ENCODE measurements at places on chromosomes 4 and X.

- DNase-seq: no peak
These were observed 64.0 kb downstream of the SMAD1 start for GRCh38 chr4:145545538-145546174.

- DNase-seq: no peak
These were observed 19.4 kb downstream of the MRFAP1 start for GRCh38 chr4:6659897-6660296.

DNA sequence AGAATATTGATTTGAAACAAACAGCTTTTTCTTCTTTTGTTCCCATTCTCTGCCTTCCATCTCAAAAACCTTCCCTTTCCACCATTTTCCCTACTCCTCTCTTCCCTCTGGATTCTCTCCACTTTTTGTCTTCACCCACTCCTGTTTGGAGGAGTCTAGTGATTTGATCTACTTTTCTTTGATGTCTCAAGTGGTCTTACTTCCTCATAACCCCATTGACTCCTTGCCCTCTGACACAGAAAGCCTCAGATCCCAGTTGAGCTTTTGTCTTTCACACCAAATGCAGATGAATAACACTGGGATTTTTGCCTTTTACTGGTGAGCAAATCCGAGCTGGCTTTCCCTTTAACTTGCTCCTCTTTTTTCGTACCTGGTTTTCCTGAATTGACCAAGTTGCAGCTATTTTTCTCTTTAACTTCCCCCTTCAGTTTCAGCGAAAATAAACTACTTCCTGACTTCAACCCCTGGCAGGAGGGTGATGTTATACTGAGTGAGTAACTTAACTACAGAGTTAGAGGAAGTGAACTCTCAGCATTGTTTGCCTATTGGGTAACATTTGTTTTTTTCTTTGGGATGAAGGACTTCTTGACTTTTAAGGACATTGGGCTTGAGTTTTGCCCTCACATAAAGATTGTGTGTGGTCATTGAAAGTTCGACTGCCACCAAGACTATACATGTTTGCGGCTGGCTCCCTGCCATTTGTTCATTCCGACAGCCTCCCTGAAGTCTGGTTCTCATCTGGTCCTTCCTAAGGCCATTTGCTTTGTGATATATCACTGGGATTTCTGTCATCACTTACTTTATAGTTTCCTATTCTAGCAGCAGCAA lies 392.8 kb upstream of the NR3C2 start:
- DNase-seq: no peak

GRCh38 chr4:71290074-71290473 lies 48.7 kb upstream of the SLC4A4 start:
- DNase-seq: no peak

DNA sequence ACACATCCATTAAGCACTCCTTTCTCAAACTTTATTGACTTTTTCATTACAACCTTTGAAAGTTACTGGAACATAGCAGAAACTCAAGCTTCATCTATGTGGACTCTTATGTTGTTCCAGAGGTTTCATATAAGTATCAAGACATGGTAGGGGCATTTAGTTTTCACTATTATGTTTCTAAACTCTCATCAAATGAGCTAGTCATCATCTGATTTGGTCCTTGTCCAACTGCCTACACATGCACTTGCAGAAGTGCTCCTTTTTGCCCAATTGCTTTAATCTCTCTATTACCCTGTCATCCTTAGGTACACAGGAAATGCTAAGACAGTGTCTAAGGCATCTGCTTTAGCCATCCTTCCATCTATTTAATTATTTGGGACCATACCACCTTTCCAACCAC lies 42.2 kb upstream of the EPGN start:
- DNase-seq: no peak

DNA sequence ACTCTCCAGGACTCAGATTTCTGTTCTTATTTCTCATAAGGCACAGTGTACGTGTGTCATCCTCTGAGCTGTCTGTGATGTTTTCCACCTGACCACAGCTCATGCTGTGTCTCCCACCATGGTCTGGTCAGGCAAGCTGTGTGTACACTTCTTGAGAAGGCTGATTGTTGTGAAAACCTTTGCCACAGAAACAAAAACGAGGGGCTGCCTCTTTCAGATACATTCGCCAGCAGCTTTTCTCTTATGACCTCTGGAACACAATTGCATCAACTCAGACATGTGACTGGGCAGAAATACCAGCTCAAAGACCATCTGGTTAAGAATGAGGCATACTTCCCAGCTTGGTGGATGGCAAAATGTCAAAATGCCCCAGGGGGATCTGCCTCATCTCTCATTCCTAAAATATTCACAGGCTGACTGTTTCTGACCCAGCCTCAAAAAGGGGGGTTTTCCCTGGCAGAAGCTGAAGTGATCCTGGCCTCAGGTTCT lies 46.1 kb downstream of the PGRMC2 start:
- no peak for DNase-seq

- DNase-seq: no peak
These were observed 52.7 kb downstream of the COX7B2 start for GRCh38 chr4:46856333-46856732.

GRCh38 chrX:50157545-50158135 lies 43.2 kb downstream of the AKAP4 start:
- DNase-seq: no peak

DNA sequence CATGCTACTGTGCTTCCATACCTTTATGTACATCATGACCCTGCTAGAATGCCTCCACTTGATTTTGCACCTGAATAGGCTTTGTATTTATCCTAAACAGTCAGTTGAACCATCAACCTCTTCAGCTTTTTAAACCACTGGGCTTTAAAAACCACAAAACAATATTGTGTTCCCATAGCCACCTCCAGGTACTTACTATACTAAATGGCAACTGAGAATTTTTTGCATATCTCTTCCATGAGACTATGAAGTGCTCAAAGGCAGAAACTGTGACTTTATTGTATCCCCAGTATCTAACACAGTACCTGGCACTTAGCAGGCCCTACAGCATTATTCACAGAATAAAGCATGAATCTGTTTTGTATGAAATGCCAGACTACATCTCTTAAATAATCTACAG lies 39.7 kb downstream of the ANAPC10 start:
- DNase-seq: no peak

- no peak for DNase-seq
These were observed 75.8 kb downstream of the STIM2 start for GRCh38 chr4:26936284-26937065.

DNA sequence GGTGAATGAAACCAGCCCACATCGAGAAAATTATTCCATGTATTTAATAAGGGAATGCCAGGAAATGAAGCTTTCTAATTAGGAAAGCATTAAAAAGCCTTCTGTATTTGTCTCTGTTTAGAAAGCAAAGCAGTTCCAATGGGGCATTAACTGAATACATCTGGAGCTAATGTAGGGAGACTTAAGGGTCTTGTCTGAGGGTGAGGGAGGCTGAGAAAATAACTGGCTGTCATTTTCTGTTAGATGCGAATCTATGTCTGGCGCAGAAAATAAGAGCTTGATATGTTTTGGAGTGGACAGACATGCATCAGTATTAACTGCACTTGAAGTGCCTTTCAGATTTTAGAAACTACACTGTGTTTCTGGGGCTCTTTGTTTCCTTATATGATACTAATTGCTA lies 111.3 kb downstream of the KLHL8 start:
- DNase-seq: no peak

DNA sequence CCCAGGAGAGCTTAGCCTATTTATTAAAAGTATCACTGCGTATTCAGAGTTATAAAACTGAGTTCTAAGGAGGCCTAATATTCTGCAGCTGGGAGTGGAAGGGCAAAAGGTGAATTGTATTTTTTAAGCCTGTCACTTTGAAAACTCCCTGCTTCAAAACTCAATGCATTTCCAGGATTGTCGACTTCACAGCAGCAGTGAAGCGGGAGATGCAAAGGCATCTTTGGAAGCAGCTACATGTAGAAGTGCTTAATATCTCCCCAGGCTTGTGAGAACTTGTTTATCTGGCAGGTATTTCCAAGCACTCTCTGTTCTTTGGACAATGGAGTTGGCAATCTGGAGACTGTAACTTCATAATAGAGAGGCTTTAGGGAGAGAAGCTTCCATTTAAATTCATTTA lies 717.5 kb upstream of the SLIT2 start:
- no peak for DNase-seq

DNA sequence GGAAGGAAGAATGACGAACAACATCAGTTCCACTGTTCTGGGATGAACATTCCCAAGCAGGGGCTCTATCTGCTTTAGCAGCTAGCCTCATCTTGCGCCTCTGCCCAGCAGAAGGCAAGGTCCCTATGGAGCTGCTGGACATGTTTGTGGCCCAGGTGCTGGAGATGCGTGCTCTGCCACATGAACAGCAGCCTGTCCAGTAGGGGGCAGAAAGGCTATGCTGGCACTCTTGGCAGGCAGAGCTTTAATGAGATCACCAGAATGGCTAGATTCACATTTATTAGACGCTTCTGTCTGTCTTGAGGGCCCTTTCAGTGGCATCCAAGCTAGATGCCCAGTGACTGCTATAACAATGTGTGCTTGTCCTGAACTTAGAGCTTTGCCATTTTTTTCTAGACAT lies 1826.0 kb downstream of the STIM2 start:
- no peak for DNase-seq

DNA sequence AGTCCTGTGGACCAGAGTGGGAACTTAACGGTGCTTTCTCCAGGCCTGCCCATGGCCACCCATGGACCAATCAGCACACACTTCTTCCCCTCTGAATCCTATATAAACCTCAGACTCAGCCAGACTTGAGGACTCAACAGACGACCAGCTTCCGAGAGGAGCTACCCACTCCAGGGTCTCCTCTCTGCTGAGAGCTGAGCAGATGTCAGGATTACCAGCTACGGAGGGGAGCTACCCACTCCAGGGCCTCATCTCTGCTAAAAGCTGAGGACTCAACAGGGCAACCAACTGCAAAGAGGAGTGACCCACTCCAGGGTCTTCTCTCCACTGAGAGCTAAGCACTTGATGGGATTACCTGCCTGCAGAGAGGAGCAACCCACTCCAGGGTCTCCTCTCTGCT lies 80.0 kb upstream of the DDX60 start:
- no peak for DNase-seq

DNA sequence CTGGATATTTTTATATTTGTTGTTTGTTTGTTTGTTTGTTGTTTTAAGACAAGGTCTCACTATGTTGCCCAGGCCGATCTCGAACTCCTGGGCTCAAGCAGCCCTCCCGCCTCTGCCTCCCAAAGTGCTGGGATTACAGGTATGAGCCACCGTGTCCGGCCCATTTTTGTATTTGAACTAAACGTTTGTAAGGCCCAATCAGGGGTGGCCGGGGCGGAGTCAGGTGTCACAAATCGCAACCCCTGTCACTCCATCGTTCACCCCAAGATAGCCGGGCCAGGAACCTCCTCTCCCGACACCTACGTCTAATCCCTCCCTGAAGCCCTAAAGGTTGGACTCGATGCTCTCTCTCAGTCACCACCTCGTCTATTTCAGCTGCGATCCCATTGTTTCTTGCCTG lies 722 bp upstream of the EFHC2 start:
- DNase-seq: peak; percentile 34

GRCh38 chrX:16848541-16848940 lies 21.6 kb downstream of the RBBP7 start:
- no peak for DNase-seq

DNA sequence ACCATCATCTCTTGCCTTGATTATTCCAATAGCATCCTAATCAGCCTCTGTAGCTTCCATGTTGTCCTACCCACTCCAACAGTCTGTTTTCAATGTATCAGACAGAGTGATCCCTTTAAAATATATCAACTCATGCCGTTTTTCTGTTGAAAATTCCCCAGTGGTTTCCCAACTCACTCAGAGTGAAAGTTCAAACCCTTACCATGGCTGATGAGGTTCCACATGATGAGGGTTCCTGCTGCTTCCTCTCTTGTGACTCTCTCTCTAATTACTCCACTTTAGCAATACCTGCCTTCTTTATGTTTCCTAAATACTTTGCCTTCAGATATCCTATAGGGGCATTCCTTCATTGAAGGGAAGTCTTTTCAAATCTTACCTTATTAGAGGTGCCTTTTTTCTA lies 334.7 kb downstream of the PPP1R2C start:
- no peak for DNase-seq

- DNase-seq: no peak
These were observed 514.3 kb downstream of the PDHA2 start for GRCh38 chr4:96354036-96354712.

DNA sequence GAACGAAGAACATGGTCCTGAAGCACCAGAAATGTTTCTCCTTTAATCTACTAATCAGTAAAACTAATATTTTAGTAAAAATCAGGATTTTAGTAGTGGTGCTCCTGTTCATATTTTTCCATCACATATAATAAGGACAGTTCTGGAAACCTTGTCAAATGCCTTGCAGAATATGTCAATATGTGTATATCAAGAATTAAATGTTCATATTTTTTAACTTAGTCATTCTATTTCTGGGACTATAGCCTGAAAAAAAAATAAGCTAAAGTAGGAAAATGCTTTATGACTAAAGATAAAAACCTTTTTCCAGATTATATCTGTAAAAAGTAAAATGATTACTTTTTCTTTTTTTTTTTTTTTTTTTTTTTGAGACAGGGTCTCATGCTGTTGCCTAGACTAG lies 65.1 kb downstream of the MAB21L2 start:
- DNase-seq: no peak

DNA sequence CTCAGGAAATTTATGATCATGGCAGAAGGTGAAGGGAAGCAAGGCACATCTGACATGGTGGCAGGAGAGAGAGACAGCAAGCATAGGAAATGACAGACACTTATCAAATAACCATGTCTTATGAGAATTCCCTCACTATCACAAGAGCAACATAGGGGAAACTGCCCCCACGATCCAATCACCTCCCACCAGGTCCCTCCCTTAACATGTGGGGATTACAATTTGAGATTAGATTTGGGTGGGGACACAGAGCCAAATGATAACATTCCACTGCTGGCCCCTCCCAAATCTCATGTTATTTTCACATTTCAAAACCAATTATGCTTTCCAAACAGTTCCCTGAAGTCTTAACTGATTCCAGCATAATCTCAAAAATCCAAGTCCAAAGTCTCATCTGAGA lies 8.2 kb upstream of the TMA16 start:
- DNase-seq: no peak

DNA sequence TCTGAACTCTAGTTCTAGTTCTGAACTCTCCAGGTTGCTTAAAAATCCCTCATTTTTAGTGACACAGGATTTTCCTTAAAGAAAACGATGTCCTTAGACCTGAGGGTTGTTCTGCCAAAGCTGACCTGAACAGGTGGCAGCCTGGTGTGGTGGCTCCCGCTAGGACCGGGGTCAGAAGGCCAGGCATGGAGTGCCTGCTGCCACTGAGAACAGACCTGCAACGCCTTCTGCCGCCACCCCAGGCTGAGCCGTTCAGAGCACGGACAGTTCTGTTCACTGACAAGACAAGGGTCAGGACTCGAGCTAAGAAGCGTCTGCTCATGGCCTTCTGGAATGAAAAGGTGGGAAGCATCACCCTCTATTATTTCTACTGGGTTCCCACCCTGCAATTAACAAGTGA lies 15.8 kb downstream of the DCTD start:
- no peak for DNase-seq

DNA sequence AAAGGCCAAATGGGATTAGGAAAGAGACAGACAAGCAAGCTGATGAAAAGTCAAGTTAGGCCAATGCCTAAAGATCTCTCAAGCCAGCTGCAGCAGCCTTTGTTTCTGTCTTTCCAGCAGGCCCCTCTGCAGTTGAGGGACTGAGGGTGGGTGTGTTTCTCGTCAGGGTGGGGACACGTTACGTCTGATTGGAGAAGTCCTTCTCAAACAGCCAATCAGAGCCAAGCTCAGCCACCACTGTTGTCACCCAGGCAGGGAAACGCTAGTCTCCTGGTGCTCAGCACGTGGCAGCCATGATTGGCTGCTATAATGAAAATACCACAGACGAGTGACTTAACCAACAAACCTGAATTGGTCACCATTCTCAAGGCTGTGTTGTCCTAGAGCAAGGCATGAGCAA lies 177.1 kb upstream of the LCORL start:
- DNase-seq: no peak

- DNase-seq: no peak
These were observed 39.1 kb upstream of the MBTPS2 start for GRCh38 chrX:21800344-21800770.

Measured in activated CD4-positive, alpha-beta T cell treated with anti-CD3 and anti-CD28 coated beads, Interleukin-2, amount 50 U/mL, for 4 hours (primary cell).